Hematopoietic multipotent progenitor cell (in vitro differentiated cells): ENCODE measurements at places on chromosomes 4 and X. TPM values are rescaled to one million over a fixed set of nuclear protein-coding genes. Genes with fewer than 3 reads are reported as not detected.

The PNMA3 gene
- total RNA-seq, result 2.2 TPM

The FAAH2 gene
- 0.81 TPM for total RNA-seq

The PAGE1 gene
- total RNA-seq, result not detected

The INPP4B gene
- total RNA-seq, result 24.5 TPM

The GRID2 gene
- not detected for total RNA-seq

The GUCY1B1 gene
- total RNA-seq, result 29.6 TPM

The HTN3 gene
- not detected for total RNA-seq
